Inflammatory macrophage treated with lipopolysaccharide for 1 hour (primary cell): ENCODE measurements at places on chromosomes 4 and X.

GRCh38 chr4:134382478-134383227, 181.1 kb upstream of the PABPC4L start:
- no peak for DNase-seq

- DNase-seq: no peak
These were observed 34.9 kb upstream of the USP9X start for GRCh38 chrX:41050359-41050758.

DNA sequence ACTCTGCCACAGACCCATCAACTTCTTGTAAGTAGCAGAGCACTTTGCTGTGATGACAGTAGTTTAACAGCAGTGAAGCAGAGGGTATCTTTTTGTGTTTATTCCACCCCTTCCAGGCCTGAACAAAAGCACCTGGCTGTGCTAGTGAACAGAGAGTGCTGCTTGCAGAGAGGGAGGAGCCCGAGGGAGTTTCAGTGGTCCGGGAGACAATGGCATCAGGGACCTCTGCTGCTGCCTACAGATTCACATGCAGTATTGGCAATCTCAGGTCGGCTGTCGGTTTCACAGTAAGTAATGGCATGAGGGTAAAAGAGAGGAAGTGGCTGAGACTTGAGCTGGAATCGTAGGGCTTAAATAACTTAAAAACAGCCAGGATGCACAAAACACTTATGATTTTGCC, 755.8 kb downstream of the RPA4 start:
- DNase-seq: no peak

DNA sequence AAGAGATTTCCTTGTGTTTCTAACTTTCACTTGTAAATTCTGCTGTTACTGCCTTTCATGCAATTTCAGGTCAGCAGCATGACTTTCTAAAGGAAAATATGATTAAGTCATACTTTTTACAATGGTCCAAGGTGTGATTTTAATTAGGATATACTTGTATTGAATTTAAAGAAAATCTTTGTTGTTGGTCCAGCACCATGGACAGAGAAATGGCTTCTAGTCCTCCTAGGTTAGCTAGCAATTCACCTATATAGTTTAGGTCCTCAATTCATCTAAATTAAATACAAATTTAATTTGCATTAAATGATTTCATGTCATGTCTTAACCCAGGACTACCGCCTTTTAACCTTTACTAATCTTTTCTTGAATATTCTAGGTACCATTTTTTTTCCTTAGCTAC, 304.9 kb upstream of the RPS6KA3 start:
- DNase-seq: no peak

GRCh38 chr4:101366331-101366730, 19.0 kb upstream of the PPP3CA start:
- no peak for DNase-seq

GRCh38 chr4:97493815-97494518, 649.3 kb downstream of the STPG2 start:
- DNase-seq: no peak

GRCh38 chrX:121649417-121649816, 602.0 kb downstream of the GLUD2 start:
- no peak for DNase-seq

DNA sequence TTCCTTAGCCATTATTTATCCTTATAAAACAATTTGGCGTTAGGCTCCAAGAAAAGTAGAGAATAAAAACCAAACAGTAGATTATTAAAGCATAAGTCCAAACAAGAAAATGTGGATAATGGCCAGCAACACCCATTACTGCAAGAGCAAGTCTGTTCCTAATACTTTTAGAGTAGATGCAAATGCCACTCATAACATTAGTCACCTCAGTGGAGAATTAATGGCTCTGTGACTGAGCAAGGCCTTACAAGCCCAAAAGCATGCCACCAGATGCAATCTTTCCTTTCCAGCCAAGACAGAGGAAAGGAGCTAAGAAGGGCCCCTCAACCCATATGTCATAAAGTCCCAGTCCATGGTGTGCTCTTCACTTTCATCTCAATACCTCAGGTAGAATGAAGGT, 373.8 kb downstream of the OPHN1 start:
- no peak for DNase-seq

- DNase-seq: peak; percentile 50
These were observed 134.3 kb downstream of the GUCY2F start for GRCh38 chrX:109347632-109348031.

GRCh38 chr4:182306792-182307507, 63.7 kb downstream of the TENM3 start:
- DNase-seq: no peak

DNA sequence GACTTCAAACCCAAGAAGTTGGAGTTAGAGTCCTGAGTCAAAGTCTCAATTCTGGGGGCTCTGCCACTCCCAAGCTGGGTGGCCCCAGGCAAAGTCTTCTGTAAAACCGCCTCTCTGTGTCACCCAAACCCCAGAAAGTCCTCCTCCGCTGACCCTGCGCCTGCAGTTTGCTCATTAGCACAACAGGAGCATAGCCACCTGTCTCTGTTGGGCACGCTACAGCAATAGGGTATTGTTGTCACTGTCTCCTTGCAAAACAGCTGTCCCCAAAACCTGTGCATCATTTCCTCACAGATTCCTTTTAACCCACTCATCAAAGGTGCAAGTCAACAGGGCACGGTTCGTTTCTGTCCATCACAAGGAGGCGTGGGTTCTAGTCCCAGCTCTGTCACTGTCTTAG, 8.0 kb upstream of the DGAT2L6 start:
- DNase-seq: no peak

GRCh38 chr4:107800706-107801105, 24.0 kb upstream of the SGMS2 start:
- DNase-seq: peak; percentile 78

DNA sequence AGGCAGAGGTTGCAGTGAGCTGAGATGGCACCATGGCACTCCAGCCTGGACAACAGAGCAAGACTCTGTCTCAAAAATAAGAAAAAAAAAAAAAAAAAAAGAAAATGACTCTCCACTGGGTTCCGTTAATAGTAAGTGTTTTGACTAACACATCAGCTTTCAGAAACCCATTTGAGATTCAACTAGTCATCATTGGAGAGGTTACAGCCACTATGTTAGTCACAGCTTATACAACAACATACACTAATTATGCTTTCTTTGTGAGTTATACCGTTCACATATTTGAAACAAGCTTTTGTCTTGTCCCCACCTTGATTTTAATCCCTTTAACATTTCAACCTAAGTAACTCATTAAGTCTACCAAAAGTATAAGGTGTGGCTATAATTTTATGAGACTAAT, 48.2 kb downstream of the HADH start:
- DNase-seq: no peak

GRCh38 chrX:131741103-131741581, 197.3 kb downstream of the OR13H1 start:
- DNase-seq: no peak

- DNase-seq: peak; percentile 65
These were observed 115.0 kb upstream of the HS3ST1 start for GRCh38 chr4:11543706-11544105.

GRCh38 chr4:95181243-95181995, 367.4 kb downstream of the UNC5C start:
- DNase-seq: no peak
